HTR-8/SVneo (cell line): ENCODE measurements at places on chromosomes 3 and 15.

- DNase-seq: no peak
Observed at GRCh38 chr3:36823806-36824205, 59.5 kb upstream of the DCLK3 start.

DNA sequence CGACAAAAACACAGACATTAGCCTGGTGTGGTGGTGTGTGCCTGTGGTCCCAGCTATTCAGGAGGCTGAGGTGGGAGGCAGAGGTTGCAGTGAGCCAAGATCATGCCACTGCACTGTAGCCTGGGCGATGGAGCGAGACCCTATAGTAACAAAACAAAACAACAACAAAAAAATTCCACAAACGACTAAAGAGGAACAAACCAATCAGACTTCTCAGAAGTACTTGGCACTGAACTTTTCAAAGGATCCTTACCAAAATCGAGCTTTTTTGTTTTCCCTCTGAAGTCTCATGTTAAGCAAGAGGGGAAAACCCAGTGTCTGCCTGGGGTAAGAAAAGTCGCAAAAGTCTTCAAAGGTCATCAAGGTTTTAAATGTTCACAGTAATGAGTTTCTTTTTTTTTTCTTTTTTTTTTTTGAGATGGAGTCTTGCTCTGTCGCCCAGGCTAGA lies 30.1 kb upstream of the TFRC start:
- no peak for DNase-seq

- DNase-seq: no peak
Observed at GRCh38 chr3:161740421-161740820, 243.8 kb downstream of the OTOL1 start.

- no peak for DNase-seq
Observed at GRCh38 chr3:152076148-152076547, 192.6 kb upstream of the MBNL1 start.

DNA sequence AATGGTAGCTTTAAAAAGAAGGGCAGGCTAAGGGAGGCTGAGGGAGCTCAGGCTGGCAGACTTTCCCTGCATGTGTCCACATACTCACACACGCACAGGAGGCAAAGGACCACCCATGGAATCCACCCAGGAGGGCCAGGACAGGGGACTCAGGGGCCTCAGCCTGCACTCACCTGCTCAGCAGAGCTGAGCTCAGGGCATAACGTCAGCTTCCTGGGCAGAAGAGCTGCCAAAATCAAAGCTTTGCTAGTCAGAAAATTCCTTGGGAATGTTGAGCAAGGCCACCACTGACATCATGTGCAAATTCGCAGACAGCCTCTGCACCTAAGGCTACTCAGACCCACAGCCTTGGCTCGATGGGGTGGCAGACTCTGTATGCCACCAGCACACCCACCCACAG lies 16.4 kb upstream of the ALAS1 start:
- DNase-seq: no peak

DNA sequence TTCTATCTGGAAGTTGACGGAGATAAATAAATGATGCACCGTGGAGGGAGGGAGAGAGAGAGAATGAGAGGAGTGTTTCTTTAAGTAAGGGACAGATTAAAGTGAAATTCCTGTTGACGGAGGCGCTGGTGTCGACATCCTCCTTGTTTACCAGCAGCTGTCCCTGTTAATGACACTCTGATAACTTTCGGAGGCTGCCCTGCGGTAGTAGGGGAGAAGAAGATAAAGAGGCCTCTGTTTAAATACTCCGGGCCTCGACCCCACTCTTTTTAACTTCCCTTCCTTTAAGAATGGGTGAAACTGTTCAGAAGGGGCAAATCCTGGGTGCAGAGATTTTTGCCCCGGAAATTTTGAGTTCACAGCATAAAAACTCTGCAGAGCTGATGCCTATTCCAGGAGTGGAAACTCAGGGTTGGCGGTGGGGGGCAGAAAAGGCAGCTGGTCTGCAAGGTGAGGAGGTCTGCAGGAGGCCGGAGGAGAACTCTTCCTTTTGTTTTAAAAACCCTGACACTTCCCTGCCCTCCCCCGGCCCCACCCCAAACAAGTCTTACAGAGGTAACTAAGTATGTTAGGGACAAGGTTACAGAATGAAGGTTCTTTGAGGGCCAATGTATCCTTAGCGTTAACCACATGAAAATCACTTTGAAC lies 276.6 kb upstream of the NR2F2 start:
- DNase-seq: no peak

- DNase-seq: no peak
Observed at GRCh38 chr3:115958526-115958925, 335.2 kb downstream of the GAP43 start.

GRCh38 chr3:8864402-8865350 lies 95.3 kb upstream of the OXTR start:
- no peak for DNase-seq

GRCh38 chr3:113212150-113212843 lies 940 bp downstream of the BOC start:
- DNase-seq: peak; percentile 42

DNA sequence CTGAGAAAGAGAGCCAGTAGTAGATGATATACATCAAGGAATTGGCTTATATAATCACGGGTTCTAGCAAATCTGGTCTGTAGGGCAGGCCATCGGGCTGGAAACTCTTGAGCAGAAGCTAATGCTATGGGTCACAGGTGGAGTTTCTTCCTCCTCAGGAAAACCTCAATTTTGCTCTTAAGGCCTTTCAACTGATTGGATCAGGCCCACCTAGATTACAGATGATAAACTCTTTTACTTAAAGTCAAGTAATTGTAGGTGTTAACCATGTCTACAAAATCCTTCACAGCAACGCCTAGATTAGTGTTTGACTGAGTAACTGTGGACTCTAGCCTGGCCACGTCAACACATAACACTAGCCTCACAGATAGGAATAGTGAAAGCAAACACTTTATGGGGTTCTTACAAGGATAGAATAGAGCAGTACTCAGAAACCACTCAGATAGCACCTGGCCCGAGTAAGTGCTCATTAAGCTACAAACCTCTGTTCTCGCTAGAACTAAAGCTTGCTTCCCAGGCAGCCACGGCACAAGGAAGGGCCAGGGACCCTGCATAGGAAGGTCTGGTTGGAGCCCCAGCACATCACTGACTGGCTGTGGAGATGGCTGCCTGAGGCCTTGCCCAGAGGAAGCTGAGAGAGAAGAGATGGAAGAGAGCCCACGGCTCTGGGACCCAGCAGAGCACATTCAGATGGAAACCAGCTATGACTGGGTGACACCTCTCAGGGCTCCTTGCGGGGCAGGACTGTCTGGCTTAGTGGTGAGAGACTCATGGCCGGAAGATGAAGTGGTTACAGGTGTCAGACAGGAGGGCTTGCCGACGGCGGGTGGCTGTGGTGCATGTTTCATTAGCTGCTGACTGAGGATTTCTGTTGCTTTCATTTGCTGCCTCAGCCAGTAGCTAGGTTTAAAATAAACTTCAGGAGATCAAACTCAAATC lies 202.5 kb upstream of the TLE3 start:
- DNase-seq: no peak

GRCh38 chr15:70672081-70672480 lies 91.3 kb downstream of the UACA start:
- DNase-seq: no peak

GRCh38 chr3:29763115-29763514 lies 482.2 kb downstream of the RBMS3 start:
- DNase-seq: no peak

- no peak for DNase-seq
Observed at GRCh38 chr3:41569632-41570305, 370.5 kb downstream of the CTNNB1 start.

DNA sequence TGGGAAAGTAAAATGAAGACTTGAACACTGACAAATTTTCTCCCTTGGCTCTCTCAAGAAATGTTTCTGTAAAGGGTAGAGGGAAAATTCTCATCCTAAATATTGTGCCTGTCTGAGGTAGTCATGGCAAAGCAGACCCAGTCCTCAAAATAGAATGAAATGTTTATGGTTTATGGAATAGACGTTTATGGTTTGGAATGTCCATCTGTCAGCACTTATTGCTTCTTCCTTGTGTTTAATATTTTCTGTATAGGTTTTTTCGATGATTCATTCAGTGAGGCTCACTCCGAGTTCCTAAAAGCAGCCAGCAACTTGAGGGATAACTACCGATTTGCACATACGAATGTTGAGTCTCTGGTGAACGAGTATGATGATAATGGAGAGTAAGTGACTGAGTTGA lies 13.9 kb downstream of the ELL3 start:
- DNase-seq: no peak

DNA sequence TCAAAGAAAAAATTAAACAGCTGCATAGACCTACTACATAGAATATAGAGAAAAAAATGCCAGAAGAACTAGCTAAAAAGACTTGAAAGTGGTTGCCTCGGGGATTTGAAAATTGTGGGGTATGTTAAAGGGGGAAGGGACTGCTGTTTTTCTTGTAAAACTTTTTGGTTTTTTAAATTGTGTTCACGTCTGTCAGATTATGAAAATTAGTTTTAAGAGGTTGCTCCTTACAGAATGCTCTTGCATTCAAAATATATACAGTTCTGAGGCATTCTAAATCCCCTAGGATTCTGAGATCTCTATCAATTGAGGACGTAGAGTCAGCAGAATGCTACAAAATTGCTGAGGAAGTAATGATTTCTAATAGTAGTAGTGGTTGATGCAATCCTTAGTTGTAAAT lies 28.6 kb downstream of the PIAS1 start:
- DNase-seq: no peak

GRCh38 chr15:57945616-57946015 lies 119.9 kb downstream of the ALDH1A2 start:
- no peak for DNase-seq
